ENCODE measurements at places on chromosomes 4 and X.

GRCh38 chr4:10731690-10732089 lies 47.1 kb upstream of the CLNK start:
- no peak for DNase-seq

DNA sequence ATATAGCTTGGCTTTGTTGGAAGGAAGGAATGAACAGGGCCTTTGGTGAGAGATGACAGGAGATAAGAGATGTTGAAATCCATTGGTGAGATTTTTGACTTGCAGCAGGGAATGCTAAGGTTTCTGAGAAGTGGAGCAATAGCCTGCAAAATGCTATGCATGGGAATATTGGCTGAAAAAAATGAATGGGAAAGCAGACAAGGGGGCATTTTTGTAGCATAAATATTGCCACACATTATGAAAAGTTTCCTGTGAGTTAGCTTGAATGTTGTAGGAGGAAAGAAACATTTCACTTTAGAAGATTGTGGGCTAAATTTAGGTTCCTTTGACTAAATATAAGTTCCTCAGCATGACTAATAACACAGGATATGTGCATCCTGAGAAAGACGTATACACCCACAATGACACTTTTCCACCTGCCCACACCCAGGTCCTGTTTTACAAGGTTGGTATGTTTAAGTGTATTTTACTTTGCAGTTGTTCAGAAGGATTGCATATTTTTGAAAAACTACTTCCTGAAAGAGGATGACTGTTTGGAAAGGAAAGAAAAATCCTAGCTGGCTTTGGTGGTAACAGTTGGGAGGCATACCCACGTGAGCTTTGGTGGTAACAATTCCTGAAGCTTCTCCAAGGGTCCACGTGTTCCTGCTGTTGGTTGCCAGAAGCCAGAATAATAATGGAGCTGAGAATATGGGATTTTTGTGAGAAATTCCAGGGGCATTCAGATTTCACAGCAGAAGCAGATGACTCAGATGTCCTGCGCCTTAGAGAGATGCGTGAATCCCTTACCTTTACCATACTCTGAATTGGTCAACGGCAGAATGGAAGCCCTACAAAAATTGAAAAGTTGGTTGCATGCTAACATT lies 28.5 kb downstream of the PHEX start:
- DNase-seq = no peak

DNA sequence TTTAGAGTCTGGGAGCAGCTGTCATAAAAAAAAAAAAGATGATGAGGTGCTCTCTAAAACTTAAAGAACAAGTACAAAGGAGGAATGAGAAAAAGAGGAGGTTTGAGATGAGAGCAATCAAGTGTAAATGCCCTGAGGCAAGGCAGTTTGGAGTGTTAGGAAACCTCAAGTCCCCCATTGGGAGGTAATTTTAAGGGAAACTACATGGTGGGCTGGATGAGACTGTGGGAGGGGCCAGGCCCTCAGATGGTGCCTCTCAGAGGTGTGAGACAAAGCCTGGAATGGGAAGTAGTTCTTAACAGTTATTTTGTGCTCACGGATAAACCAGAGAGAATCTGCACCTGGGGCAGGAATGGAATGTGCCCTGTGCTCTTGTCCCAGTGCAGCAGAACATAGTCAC lies 1.9 kb upstream of the MAGEB3 start:
- no peak for DNase-seq

DNA sequence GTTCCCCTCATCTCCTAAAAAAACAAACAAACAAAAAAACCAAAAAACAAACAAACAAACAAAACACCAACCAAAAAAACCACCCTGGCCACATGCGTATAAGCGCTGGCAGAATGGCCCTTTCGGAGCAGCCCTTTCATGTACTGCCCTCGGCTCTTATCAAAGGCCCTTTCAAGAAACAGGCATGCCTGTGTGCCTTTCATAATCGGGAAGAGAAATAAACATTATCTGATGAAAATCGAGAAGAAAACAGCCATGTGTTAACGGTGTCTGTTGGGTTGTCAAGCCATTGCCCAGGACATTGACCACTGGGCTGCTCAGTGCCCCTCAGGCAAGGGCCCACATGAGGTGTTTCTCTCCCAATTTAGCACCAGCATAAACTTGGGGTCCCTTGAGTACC lies 68.3 kb downstream of the PJA1 start:
- DNase-seq = no peak

DNA sequence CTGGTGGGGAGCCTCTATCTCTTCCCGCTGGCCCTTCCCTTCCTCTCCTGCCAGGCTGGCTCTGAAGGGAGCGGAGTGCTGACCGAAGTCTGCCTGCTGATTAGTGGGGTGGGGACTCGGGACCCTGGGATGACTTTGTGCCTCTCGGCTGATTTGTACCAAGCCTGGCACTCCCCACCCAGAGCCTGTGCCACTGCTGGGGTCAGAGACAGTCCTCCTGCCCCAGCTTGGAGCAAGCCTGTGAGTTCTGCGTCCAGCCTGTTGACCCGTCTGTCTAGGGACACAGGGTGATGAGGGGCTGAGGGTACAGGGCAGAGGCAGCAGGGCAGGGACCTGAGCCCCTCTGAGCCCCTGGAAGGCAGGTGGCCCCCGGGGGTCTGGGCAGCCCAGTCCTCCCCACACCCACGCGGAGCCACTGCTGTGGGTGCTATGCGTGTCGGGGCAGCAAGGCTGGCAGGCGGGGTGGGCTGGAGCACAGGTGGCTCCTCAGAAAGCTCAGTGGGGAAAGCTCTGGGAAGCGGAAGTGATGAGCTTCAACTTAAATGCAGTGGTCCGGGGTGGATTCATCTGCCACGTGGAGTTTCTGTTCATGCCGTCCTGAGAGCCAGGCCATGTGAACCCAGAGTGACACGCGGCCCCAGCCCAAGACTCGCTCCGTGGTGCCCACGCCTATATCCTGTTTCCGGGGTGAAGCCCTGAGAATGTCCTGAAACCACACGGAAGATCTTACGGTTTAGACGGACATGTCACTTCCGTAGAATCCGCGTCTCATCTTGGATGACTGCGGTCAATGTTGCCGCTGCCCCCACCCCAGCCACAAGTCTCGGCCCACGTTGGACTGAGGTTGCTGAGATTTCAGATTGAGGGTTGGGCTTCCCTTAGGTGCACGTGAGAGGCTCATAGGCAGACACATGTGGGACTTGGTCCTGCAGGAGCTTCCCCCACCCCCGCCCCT lies 21.1 kb upstream of the UVSSA start:
- no peak for DNase-seq

DNA sequence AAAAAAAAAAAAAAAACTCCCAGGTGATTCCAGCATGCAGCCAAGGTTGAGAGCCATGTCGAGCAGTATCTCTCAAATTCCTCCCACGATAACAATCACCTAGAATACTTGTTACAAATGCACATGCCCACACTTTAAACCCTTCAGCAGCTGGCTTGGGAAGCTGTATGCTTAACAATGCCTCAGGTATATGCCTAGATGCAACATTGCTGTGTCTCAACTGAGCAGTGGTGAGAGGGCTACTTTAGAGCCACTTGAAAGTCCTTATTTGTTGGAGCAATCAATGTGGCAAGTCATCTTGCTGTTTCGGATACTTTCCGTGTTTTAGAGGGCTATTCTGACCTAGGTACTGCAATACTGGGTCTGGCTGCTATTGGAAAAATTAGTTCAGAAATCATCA lies 487.4 kb downstream of the INPP4B start:
- DNase-seq = no peak

DNA sequence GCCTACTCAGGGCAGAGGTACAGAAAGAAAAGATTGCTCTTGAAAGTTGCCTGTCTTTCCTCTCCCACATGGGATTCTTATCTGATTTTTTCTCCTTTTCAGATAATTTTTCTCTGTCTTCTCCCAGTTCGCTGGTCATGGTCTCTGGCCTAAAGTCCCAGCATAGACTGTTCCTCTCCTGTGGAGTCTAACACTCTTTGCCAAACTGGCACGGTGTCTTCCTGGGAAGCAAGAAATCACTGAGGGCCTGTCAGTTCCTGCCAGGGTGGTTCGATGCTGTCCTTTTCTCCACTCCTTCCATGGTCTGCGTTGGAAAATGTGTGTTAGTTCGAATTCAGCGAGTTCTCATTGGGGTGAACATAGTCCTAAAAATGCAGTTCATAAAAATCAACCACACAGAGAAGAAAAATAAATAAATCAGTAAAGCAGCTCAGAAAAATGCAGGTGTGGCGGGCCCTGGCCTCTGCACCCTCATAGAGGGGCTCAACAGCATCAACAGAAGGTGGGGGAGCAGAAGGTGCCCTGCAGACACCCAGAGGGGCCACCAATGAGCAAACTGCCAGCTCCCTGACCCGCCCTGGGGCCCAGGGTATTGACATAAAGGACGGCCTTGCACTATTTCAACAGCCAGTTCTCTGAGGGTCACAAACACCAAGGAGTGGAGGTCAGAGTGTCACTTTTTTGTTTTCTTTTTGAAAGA lies 2.1 kb downstream of the RGN start:
- no peak for DNase-seq

All from stimulated activated naive CD4-positive, alpha-beta T cell (primary cell).